Renal cortical epithelial cell (primary cell): ENCODE measurements at places on chromosomes 1 and 21. TPM values are rescaled to one million over a fixed set of nuclear protein-coding genes. Genes with fewer than 3 reads are reported as not detected.

- no peak for DNase-seq
Observed at GRCh38 chr1:89833183-89834082, 12.6 kb downstream of the LRRC8D start.

CENPL gene
- 9.4 and 14.6 TPM in 2 replicates for total RNA-seq

AGT gene
- 1.2 and 2.9 TPM in 2 replicates for total RNA-seq

PROX1 gene
- total RNA-seq: 0.17 and 0.80 TPM in 2 replicates

DNA sequence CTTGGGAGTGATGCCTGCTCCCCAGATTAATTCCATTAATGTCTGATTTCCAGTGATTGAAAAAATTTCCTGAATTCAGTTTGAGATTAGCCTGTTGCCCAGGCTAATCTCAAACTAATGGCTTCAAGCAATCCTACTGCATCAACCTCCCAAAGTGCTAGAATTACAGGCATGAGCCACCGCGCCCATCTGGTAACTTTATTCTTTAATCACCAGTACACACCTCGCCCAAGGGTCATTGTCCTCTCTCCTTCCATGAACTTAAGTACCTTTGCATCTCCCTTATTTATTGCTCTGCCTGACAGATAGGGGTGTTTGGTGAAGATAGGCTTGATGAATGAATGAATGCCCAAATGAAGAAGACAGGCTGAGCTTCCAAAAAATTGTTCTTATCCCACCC lies 366.5 kb downstream of the SIPA1L2 start:
- DNase-seq: no peak

DNA sequence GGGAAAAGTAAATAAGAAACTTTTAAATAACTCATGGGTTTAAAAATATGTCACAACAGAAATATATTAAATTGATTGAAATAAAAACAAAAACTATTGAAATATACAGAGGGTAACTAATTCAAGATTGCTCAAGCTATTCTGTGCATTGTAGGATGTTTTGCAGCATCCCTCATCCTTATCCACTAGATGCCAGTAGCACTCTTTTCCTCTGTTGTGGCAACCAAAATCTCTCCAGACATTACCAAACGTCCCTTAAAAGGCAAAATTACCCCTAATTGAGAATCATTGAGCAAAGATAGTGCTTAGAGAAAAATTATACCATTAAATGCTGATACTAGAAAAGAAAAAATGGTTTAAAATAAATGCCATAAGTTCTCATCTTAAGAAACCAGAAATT lies 682.6 kb downstream of the RWDD3 start:
- no peak for DNase-seq

DNA sequence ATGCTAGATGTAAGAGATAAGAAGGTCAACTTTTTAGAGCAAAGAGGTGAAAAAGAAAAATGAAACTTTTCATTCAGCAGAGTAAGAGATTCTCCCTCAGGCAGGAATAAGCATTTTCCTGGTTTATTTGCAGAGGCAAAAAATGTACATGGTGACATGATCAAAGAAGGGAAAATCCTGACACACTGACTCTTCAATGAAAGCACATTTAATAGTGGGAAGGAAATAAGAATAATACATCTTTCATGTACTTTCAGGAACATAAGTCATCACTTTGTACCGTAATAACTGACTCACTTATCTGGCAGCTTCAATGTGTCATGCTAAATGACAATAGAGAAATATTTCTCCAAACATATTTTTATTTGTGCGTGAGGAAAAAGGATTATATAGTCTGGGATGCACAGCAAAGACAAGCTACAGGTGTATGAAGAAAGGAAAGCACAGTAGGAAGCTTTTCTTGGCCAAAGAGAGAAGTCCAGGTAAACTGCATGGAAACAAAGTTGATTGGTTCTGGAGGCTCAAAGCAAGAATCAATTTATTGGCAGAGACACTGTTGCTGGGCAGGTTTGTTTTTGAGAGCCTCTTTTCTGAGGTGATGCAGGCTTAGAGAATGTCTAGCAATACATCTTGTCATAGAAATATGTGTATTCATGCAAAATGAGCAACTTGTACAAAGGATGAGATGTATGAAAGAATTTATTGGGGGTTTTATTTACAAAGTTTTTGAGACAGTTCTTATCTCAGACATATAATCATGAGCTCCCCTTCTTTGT lies 1409.0 kb downstream of the PLA2G4A start:
- no peak for DNase-seq

GUCA2A gene
- total RNA-seq: not detected in 2 replicates

DNA sequence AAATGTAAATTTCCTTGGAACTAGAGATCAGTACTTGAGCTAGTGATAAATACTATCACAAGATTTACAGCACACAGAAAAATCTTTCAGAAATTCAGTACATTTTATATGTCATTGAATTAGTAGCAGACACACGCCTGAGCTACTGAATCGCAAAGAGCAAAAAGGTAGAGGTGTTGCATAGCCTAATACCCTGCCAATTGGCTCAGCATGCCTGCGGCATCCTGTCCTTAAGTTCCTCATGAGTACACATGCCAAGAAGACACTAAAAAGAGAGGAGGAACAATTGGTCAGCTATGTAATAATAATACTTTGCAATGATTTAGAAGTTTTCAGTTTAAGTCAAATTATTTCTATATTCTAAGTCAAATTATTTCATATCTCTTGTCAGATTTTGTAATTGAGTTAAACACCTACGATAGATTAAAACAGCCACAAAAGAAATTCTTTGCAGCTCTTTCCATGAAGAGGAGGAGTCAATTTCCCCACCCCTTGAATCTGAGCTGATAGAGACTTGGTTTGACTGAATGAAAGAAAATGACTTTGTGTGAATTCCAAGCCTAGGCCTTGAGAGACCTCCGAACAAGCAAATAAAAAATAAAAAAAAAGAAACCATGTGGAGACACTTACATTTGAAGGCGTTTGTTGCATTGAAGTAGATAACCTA lies 36.2 kb upstream of the PKN2 start:
- no peak for DNase-seq

CYP4Z1 gene
- total RNA-seq: not detected in 2 replicates

- no peak for DNase-seq
Observed at GRCh38 chr1:67382292-67382691, 47.9 kb downstream of the SERBP1 start.

B3GALT2 gene
- total RNA-seq: not detected in 2 replicates

NPPB gene
- total RNA-seq: 1.2 TPM in 1 of 2 replicates, not detected in the other

CLCC1 gene
- total RNA-seq: 45.7 and 46.4 TPM in 2 replicates

OLFML2B gene
- total RNA-seq: 0.87 and 3.2 TPM in 2 replicates

OPTC gene
- total RNA-seq: not detected in 2 replicates

GRCh38 chr1:38819040-38819439 lies 40.5 kb downstream of the RRAGC start:
- no peak for DNase-seq

GRCh38 chr1:59570524-59570923 lies 244.2 kb upstream of the HOOK1 start:
- no peak for DNase-seq

DNA sequence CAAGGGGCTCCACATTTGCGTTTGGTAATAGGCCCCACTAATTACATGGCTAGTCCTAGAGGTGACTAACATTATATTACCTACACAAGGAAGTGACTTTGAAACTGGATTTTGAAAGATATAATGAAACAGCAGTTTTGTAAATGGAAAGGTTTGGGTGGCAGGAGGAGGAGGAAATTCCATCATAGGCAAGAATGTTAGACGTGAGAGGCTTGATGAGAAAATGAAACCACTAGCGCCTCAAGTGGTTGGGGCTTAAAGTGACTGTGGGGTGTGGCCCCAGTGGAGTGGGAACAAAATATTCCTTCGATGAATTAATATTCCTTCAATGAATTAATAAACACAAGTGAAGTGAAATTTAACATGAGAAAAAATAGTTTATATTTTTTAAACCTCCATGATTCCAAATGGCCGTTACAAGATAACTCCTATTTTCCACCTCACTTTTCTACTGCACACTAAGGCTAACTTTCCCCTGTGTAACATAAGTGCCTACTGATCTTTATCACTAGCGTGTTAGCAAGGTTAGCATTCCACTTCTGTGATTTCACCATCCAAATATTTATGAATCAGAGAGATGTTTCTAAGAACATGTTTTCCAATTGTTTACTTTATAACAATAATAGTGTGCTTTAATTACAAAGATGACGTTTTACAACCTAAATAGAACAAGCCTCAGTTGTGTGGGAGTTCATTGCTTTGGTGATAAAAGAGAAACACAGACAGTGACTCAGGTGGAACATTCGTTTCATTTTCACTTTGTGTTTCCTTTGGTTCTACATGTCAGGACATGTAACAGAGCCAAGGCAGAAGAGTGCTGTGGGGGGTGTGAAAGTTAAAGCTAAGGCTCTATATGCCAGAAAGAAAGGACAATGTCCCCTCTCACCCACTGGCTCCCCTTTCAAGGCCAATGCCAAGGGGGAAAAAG lies 12.5 kb upstream of the ATF3 start:
- DNase-seq: peak; percentile 100

GRCh38 chr1:2921970-2922686 lies 99.1 kb upstream of the ACTRT2 start:
- no peak for DNase-seq

NR1I3 gene
- total RNA-seq: not detected in 2 replicates

- DNase-seq: no peak
Observed at GRCh38 chr1:2079396-2080085, 29.3 kb downstream of the PRKCZ start.

S100A9 gene
- total RNA-seq: 0.70 and 25.0 TPM in 2 replicates

- peak; percentile 38 for DNase-seq
Observed at GRCh38 chr1:19661721-19662228, 2.9 kb upstream of the HTR6 start.

KRTAP7-1 gene
- total RNA-seq: not detected in 2 replicates

- DNase-seq: no peak
Observed at GRCh38 chr1:10424651-10425050, 5.6 kb upstream of the CENPS start.

GRCh38 chr1:20348326-20348915 lies 57.7 kb downstream of the VWA5B1 start:
- DNase-seq: no peak

C2CD4D gene
- total RNA-seq: not detected in 2 replicates
